Activated CD4-positive, alpha-beta T cell treated with anti-CD3 and anti-CD28 coated beads for 1 hour (primary cell): ENCODE measurements at places on chromosomes 5 and 9.

DNA sequence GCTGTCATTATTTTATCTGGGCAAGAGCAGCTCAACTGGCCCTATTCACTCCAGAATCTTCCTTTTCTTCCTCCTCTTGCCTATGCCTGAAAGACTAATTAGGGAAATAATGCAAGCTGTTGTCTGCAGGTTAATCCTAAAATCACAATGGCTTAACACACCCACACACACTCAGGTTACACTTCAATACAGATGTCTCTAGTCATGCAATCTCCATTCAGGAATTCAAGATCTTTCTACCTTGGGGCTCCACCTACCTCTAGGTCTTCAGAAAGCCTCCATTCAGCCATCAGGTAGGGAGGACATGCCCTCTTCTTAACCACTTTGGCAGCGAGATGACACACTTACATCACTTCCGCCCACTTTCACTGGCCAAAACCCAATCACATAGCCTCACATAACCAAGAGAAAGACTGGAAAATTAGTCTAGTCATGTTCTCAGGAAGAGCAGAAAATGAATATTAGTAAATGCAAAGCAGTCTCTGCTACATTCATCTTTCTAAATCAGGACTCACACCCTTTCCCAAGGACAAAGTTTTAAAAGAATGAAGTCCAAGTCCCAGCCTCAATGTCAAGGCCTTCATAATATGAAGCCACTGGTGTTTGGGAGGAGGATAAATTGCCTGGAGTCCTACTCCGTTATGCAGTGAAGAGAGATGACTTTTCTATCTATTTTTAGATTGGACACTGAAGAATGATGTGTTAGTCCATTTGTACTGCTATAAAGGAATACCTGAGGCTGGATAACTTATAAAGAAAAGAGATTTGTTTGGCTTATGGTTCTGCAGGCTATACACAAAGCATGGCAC, 428.1 kb downstream of the EFNA5 start:
- DNase-seq: no peak

- DNase-seq: no peak
Measured at GRCh38 chr9:127336086-127336485, 60.9 kb upstream of the SLC2A8 start.

DNA sequence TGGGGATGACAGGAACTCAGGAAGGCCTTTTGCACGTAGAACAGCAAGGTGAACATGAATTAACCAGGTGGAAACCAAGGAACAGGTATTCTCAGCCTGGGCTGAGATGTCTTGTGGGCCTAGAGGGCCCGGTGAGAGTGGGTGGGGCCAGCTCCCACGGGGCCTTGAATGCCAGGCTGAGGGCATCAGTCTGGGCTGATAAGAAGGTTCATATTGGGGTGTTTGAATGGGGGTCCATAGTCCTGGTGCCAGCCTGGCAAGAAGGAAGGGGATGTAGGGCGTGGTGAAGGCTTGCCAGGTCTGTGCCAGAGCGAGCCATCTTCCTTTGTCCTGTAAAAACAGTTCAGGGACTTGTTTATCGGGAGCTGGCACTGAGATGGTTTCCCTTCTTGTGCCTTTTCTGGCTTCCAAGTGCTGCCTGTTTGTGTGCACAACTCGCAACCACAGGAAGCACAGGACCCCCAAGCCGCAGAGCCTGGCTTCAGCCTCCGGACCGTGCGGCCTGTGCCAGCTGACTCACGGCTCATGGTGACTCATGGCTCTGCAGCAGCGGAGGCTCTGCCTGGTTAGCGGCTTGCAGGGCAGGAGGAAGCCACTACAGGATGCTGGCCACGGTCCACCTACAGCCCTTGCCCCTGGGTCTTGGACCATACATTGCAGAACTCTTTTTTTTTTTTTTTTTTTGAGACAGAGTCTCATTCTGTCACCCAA, 2.4 kb downstream of the CARD19 start:
- DNase-seq: peak; percentile 39

GRCh38 chr5:134088994-134089560, 25.4 kb upstream of the TCF7 start:
- DNase-seq: no peak

GRCh38 chr9:21670374-21670773, 132.1 kb upstream of the MTAP start:
- no peak for DNase-seq

GRCh38 chr5:143979044-143979690, 167.2 kb downstream of the HMHB1 start:
- DNase-seq: no peak

DNA sequence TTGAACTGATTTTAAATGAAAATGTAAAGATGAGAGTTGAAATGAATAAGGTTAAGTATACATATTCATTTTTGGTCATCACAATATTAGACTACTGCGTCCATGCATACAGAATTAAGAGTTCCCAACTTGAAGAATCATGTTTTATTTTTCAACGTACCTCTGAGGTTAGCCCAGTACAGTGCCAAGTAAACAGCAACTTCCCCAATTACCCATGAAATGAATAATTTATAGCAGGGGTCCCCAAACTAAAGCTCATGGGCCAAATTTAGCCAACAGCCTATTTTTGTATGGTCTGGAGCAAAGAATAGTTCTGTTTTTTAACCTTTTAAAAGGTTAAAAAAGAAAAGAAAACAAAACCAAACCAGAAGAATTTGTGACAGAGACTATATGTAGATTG, 167.9 kb downstream of the CDC42SE2 start:
- DNase-seq: no peak

DNA sequence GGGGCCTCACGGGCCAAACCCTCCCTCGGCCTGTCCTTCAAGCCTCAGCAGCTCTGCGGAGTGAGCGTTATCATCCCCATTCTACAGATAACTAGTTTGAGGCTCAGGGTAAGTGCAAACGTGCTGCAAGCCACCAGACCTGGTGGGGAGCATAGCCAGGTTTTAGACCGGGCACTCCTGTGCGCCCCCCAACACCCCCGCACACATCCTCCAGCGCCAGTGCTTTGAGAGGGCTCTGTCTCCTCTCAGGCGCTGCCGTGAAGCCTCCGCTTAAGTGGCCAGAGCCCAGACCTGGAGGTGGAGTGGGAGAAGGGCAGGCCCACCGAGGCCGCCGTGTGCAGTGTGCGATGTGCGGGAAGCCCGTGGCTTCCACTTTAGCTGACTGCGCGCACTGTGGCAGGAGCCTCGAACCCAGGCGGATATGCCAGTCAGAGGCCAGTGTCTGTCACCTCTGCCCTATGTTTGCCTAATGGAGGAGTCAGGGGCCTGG, 1.6 kb upstream of the MGAT1 start:
- DNase-seq: no peak

GRCh38 chr5:56681346-56681745, 134.0 kb upstream of the MAP3K1 start:
- DNase-seq: no peak

- no peak for DNase-seq
Measured at GRCh38 chr9:87787735-87788134, 61.8 kb downstream of the CTSL start.

GRCh38 chr9:7844242-7844641, 44.7 kb upstream of the DMAC1 start:
- no peak for DNase-seq

DNA sequence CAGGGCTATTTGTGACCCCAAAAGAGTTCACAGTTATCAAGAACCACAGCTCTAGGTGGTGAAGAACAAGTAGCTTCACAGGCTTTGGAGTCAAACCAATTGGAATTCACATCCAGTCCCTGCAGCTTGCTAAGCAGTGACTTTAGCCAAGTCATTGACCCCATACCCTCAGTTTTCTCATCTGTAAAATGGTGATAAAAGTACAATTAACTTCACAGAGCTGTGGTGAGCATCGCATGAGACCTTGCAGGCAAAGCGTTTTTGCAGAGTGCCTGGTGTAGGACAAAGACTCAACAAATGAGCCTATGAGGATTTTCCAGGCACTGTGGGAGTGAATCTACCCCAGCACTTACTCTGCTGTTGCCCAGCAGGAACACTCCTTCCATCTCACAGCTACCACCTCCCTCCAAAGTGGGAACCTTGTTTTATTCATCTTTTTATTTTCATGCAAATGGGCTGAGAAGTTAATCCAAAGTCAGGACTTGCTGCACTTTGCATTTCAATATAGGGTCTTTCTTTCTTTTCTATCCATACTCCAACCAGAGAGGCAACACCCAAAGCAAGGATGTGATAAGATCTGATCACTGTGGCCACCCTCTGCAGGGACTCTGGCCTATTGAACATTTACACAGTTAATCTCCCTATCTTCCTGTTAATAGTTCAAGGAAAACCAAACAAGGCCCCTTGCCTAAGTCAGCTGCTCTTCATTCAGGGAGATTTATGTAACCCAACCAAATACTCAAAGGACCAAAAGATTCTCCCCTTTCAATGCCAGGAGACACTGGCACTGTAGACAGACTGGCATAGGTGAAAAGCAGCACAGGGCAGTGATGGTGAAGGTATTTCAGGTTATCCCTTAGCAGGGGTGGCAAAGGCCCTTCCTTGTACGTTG, 41.9 kb downstream of the ABCA1 start:
- no peak for DNase-seq

DNA sequence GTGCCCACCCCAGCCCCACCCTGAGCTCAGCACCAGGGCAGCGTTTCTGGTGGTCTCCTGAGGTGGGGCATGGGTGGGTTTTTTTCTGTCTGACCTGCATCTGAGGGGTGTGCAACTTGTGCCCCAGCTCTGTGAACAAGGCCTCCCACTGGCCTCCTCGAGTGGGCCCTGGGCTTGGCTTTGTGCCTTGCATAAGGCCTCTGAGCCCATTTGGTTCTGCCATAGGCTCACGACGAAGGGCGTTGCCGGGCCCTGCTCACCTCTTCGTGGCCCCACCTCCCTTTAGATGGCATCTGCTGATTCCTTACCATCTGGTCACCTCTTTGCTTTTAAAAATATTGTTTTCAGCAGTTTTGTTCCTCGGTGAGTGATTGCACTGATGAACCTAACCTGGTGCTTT, 127.1 kb upstream of the COL5A1 start:
- no peak for DNase-seq

DNA sequence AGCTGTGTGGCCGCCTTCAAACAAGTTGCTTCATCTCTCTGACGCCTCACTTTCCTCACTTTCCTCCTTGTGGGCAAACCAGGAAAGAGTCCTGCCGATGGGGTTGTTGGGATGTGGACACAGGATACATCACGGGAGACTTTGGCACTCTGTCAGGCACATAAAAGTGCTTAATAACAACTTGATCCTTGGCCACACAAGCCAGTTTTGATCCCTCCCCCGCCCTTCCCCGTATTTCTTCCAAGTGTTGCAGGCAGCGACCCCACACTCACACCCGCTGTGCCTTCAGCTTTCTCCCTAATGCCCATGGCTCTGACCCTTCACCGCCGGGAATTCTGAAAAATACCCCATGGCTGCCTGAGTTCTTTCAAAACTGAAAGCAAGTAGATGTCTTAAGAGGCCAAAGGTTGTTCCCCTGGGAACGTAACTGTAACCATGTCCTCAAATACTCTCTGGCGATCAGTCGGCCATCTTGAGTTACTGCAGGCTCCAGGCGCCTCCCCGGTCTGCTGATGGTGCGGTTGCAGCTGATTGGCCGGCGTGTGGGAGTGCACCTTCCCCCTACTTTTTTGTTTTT, 59.8 kb downstream of the ARHGEF37 start:
- DNase-seq: no peak

- DNase-seq: no peak
Measured at GRCh38 chr9:137433916-137434431, 7.2 kb downstream of the ENTPD8 start.

- DNase-seq: no peak
Measured at GRCh38 chr9:99848447-99848846, 26.8 kb downstream of the NR4A3 start.

DNA sequence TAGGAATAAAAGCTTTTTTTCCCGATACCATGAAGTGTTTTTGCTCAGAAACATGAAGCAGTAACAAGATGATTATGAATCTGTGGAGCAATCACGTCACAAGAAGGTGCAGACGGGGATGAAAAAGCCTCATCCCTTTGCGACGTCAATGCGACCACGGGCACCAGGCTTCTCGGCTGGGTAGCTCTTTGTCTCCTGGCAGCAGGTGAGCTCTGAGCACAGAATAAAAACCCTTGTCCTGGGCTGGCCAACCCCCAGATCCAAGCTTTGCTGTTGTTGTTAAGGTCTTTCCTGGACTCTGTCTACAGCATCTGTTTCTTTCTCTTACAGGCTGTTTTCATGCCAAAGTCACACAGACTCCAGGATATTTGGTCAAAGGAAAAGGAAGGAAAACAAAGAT, 113.8 kb downstream of the ANKRD18B start:
- no peak for DNase-seq

DNA sequence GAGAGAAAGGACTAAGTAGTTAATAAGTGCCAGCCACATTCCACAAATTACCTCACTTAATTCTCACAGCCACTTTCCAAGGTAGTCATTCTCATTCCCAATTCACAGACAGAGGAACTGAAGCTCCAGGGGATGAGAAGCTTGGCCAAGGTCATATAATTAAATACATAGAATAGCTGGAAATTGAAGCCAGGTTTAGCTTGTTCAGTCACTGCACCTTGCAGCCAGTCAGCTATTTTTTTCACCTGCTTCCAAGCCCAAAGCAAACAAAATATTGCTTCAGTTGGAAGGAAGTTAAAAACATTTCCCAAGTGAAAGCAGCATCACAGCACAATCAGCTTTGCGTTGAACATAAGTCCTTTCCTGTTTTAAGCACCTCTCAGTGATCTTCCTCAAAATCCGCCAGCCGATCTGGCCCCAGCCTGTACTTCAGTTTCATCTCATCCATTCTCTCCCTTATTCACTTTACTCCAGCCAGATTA, 4.8 kb downstream of the ALDH1A1 start:
- DNase-seq: no peak

DNA sequence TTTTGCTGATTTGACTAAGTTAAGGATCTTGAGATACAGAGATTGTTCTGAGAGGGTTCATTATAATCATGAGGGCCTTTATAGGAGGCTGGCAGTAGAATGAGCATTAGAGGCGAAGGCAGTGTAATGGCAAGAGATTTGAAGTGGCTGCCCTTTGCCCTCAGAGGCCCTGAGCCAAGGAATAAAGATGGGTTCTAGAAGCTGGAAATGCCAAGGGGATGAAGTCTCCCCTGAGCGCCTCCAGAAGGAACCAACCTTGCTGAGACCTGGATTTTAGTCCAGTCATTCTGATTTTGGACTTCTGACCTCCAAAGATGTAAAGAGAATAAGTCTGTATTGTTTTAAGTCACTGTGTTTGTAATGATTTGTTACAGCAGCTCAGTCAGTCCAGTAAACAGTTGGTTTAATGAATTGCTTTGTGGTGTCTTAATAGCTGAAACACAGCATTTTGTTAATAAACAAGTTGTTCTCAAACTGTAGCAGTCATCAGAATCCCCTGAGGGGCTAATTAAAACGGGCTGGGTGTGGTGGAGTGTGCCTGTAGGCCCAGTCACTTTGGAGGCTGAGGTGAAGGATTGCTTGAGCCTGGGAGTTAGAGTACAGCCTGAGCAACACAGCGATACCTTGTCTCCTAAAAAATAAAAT, 23.2 kb downstream of the GLRX start:
- no peak for DNase-seq

- no peak for DNase-seq
Measured at GRCh38 chr9:75147638-75148037, 59.3 kb downstream of the OSTF1 start.

- DNase-seq: no peak
Measured at GRCh38 chr5:125868036-125868435, 555.2 kb upstream of the GRAMD2B start.
